ENCODE measurements at places on chromosomes 7 and 10.

- no peak for DNase-seq
These were observed 499.6 kb downstream of the MAGI2 start for GRCh38 chr7:78953726-78954363.

DNA sequence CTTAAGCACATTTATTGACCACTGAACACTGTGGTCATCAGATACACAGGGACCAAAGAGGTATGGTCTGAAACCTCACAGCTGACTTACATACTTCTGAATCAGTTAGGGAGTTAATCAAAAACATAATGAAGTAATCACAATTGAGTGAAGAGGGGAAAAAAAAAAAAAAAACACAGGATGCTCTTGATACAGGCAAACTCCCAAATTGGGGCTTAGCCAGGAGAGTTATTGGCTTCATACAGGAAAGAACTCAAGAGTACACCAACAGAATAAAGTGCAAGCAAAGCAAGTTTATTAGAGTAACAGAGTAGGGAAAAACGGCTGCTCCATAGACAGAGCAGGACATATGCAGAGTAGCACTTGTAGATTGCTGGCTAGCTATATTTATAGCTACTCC, 917.0 kb downstream of the CNTNAP2 start:
- no peak for DNase-seq

DNA sequence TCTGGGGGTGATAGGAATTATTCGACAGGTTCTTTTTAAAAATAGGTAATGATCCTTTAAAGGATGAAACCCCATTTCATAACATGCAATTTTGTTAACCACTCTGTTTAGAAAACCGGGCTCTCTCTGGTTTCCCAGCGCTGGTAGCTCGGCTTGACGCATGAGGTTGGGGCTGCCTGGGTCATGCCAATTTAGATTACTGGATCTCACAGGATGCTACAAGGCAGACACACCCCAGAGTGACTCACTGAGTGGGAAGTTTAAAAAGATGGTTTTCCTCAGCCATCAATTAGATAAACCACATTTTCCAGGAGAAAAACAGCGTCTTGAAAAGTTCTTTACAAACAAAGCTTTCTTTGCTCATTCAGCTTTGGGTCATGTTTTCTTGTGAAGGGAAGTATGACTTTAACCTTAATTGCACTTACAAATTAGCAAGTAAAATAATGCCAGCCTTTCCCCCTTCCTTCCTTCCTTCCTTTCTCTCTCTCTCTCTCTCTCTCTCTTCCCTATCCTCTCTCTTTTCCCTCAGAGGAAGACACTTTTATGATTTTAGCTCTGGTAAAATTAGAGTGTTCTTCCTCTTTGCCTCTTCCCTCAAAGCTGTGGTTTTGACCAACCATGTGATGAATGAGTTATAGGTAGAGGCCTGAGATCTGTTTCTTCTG, 99.8 kb downstream of the EPDR1 start:
- DNase-seq = no peak

DNA sequence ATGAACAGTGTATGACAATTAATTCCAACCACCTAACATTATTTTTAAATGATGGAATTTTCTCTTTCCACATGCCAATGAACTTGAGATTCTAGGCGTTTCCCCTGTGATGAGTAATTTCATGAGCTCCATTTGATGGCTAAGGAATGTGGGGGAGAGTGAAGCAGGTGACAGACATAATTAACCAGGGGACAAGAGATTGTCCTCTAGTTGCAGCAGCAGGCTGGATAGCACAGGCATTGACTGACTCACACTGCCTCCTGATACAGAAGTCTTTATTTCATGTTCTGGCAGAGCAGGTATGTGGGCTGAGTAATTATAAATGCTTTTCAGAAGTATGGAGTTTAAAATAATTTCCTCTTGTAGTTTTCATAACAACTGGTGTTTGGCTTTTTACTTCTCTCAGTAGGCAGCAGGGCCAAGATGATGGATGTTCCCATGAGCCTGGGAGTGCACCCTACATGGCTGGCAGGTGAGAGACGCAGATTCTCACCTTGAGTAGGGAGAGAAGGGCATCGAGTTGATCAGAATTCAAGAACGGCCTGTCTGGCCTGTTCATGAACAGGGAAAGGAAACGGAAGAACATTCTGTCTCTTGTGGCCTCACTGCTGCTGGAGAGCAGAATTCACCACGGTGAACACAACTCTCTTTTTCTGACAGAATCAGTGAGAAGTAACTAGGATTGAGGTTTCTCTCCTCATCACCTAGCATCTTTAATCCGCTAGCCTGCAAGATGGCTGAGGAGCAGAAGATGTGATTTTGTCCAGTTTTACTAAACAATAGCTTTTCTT, 118.8 kb downstream of the AOAH start:
- no peak for DNase-seq

DNA sequence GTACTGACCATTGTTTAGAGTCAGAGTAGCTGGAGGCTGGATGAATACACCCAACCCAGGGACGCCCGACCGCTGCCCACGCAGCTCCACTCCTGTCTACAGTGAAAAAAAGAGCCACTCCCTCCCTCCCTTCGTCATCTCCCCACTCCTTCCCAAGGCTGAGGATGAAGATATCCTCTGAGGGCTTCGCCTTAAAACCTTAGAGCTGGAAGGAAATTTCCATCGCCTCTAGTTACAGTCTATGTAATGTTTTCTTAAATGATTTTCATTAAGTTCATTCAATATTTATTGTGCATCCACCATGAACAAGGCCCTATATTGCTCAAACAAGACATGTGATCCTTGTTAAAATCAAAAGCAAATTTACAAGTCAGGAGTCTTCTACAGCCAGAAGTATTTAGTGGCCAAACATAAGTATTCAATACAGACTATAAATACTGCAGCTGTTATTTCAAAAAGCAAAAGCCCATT, 11.3 kb upstream of the SLIT1 start:
- DNase-seq = no peak

- no peak for DNase-seq
These were observed 496.5 kb upstream of the MKI67 start for GRCh38 chr10:128622706-128623105.

- no peak for DNase-seq
These were observed 20.2 kb upstream of the ADD3 start for GRCh38 chr10:109987452-109988211.

DNA sequence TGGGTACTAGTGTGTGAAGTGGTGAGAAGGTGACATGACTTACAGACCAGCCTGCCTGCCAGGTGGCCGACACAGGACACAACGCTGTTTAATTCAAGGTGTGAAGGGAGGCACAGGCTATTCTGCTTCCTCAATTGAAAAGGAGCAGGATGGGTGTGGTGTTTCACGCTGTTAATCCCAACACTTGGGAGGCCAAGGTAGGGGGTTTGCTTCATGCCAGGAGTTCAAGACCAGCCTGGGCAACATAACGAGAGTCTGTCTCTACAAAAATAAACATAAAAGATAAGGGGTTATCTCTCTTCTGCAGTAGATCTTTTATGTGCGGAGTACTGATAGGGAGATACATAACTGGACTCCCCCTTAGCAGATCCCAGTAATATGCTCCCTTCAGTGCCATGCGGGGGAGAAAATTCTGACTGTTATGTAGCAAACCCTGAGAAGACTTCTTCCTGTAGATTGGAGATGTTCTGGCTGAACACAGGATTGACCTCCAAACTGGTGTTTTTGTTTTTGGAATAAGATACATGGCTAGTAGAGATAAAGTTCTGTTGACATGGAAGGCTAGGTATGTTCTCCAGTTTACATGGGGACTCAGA, 63.2 kb downstream of the CCNY start:
- no peak for DNase-seq

GRCh38 chr7:46571996-46572395, 650.9 kb upstream of the IGFBP3 start:
- DNase-seq = no peak

GRCh38 chr7:70456719-70457118, 675.2 kb upstream of the GALNT17 start:
- no peak for DNase-seq

DNA sequence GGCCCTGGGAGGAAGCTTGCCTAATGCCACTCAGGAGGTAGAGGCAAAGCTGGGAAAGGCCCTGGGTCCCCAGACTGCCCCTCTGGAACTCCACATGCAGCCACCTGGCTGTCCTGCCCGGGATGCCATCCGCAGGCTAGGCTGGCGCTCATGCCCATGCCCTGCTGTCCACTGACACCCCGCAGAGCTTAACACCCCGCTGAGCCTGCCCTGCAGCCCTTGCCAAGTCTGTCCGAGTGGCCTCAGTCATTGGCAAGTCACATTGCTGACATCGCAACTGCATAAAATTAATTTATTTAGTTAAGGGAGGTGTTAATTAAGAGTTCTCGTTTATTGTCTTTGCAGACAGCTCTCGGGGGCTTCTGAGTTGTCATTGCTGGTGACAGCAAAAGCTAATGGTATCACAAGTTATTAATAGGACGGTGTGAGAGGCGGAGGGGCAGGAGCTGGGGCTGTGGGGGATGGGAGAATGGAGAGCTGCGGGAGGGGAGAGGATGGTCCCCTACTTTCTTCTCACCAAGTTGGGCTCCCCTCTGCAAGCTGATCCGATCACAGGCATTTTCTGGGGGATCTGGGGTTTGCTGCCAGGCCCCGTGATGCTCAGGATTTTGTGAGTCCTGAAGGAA, 55.6 kb upstream of the PCBD1 start:
- no peak for DNase-seq

DNA sequence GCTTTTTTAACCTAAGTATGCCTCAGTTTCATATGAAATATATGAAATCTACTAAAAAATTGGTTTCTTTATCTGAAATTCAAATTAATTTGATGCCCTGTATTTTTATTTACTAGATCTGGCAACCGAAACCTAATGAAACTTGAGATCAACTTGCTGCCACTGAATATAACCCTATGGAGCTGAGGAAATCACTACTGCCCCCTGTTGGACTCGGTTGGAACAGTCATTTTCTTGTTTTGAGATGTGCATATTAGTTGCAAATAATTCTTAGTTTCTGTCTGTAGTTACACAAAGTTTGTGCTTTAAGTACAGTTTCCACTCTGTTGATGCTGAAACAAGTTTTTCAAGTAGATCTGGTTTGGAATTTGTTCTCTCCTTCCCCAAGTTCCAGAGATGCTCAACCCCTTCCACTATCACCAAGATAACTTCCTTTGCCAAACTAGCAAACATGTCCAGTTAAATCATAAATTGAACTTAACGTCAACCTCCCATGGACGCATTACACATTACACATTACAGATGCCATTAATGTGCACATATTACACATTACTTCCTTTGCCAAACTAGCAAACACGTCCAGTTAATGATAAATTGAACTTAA, 22.2 kb upstream of the EXOC4 start:
- DNase-seq = peak; percentile 6

GRCh38 chr10:59336632-59337031, 25.7 kb downstream of the FAM13C start:
- no peak for DNase-seq

DNA sequence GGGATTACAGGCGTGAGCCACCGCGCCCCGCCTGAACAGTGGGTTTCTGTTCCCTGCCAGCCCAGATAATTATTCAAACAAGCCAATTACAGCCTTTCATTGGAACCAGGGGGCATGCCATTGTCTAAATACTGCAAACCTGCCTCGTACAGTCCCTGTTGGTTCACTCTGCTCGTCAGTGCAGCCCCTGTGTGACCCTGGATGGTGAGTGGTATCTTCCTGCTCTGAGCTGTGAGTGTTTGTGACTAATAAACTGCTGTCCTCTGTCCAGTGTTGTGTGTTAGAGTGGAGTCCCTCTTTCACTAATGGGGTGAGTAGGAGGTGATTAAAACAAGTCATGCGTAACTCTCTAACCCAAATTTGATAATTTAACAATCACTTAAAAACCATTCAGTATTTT, 176.5 kb upstream of the FAM3C start:
- no peak for DNase-seq

- DNase-seq = no peak
These were observed 17.5 kb upstream of the TEX36 start for GRCh38 chr10:125700355-125700911.

- DNase-seq = no peak
These were observed 21.0 kb upstream of the LRRC17 start for GRCh38 chr7:102891693-102892261.

DNA sequence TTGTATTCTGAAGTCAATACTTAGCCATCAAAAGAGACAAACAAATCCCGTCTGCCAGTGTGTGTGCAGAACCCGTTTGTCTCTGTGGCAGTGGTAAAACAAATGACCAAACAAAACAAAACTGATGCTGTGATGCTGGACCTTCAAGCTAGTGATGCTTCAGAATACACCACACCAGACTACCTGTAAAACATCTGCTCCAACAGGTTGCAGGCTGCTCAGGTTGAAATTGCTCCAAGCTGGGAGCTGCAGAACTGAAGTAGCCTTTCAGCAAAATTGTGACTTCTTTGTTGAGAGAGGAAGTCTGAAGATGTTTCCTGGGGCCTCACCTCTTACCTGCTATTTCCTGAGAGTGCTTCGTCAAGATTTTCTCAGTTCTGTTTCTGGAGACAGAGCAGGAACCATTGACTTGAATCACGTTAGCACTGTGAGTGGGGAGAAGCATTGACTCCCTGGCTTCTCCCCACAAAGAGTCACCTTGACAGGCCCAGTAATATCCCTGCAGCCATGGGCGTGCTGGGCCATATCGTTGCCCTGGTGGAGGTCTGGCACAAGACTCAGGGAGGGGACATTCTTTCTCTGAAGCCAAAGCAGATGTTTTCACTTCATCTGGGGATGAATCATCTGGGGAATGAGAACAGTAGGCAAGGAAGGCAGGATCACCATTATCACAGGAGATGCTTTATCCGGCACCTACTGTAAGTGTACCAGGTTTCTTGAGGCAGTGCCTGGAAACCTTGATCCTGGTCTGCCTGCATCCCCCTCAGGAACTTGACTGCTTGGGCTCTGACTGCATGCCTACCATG, 80.2 kb downstream of the RBM20 start:
- no peak for DNase-seq

GRCh38 chr10:75538144-75538543, 106.7 kb downstream of the LRMDA start:
- no peak for DNase-seq

GRCh38 chr10:117542706-117543224, at the start of gene EMX2:
Gene EMX2, plus strand, starts transcription at chr10:117542746. Its CDS starts 522 bp downstream, at chr10:117543268.
- DNase-seq = no peak

GRCh38 chr7:50682079-50682478, 100.6 kb downstream of the GRB10 start:
- no peak for DNase-seq

- DNase-seq = no peak
These were observed 2.8 kb upstream of the LZTS2 start for GRCh38 chr10:100996678-100997359.

- DNase-seq = no peak
These were observed 44.5 kb upstream of the ACBD5 start for GRCh38 chr10:27285093-27285492.

- no peak for DNase-seq
These were observed 412.2 kb upstream of the SORCS1 start for GRCh38 chr10:107576746-107577145.

GRCh38 chr7:29115130-29115687, 31.1 kb downstream of the CPVL start:
- no peak for DNase-seq

DNA sequence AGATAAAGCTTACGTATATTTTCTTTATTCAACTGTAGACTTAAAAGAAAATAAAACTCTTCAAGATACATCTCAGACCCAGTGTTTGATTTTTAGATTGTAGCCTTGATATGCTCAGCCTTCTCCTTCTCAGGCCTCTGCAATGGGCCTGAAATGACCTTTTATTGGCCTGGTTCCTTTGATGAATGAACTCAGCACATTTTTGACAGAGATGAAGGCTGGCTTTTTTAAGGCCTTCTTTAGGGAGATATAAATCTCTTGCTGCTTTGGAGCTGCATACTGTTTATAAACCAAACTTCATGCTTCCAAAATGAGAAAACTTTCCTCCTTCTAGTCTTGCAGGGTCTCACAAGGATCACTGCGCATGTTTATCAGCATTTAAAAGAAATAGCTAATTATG, 1049.8 kb downstream of the LRMDA start:
- no peak for DNase-seq

GRCh38 chr10:86410542-86411124, 44.0 kb upstream of the GRID1 start:
- DNase-seq = no peak
